ENCODE measurements at places on chromosomes 5 and 9.

GRCh38 chr5:177377851-177378776 lies 6.1 kb upstream of the SLC34A1 start:
- no peak for DNase-seq

DNA sequence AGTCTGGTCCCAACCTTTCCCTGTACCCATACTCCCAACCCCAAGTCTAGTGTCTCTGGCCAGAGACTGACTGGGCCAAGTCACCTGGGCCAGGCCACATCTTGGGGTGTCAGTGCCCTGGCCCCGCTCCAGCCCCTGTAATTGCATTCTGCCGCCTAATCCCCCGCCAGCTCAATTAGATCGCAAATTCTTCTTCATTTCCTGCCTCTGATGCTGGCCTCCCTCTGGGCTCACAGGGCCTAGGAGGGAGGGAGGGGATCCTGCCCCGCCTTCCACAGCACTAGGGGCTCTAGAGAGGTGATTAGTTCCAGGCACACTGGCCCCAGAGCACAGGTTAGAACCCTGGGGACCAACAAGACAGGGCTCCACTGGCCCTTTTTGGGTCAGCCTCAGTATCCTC lies 5.5 kb downstream of the CXXC5 start:
- no peak for DNase-seq

GRCh38 chr5:97094579-97095317 lies 47.7 kb downstream of the LIX1 start:
- peak; percentile 51 for DNase-seq

DNA sequence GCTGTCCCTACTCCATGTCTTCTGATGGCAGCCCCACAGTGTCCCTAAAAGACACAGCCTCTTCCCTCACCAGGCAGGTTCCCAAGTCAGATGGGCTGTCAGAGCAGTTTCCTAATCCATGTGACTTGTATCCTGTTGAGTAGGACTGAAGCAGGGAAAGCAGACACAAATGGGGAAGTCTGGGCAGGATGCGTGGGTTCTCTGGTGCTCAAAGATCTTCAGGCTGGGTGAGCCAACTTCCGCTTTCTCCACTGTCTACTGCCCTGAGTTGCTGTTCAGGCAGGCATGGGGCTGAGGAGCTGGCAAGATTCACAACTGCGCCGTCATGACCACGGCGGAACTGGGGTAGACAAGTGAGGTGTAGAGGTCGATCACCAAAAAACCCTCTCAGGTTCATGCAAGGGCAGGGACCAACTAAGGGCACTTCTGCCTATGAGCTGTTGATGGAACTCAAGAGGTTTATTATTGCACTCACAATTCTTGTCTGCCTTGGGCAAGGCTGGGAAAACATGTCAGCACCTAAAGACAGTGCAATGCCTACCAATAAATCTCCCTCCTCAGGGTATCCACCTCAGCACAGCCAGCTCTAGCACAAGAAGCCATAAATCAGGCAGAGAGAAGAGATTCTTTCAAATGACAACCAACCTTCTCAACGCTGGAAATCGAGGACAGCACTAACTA lies 83.4 kb downstream of the RAPGEF1 start:
- DNase-seq = peak; percentile 96

- DNase-seq = peak; percentile 82
These were observed 583 bp downstream of the DIAPH1 start for GRCh38 chr5:141618030-141618803.

DNA sequence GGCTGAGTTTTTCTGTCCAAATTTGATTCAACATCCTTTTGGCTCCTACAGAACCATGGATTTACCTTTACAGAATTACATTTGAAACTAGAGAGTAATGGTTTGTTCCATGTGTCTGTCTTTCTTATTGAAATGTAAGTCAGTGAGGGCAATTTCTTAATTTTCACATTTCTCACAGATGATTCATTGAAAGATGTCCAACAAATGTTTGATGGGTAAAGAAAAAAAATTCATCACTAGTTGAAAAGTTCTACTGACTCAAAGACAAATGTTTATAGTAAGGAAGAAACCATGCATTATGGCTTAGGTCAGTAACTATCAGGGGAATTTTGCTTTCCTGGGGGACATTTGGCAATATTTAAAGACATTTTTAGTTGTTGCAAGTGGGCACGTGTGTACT lies 131.6 kb upstream of the TRPM3 start:
- no peak for DNase-seq

DNA sequence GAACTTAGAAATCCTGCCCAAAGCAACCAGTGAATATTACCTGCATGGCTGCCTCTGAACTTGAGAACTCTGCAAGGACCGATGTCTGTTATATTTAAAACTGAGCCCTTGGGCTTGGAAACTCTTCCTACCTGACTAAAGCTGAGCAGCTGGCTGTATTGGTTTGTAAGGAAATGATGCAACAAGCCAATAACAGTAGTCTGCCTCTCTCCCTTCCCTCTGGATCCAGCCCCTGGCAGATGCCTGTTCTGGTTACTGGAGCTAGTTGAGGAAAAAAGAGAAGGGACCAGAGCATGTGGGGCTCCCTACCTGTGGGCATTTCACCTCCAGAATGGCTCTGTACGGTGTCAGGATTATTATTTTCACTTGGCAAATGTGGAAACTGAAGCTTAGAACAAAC lies 34.7 kb downstream of the SH3RF2 start:
- DNase-seq = no peak

DNA sequence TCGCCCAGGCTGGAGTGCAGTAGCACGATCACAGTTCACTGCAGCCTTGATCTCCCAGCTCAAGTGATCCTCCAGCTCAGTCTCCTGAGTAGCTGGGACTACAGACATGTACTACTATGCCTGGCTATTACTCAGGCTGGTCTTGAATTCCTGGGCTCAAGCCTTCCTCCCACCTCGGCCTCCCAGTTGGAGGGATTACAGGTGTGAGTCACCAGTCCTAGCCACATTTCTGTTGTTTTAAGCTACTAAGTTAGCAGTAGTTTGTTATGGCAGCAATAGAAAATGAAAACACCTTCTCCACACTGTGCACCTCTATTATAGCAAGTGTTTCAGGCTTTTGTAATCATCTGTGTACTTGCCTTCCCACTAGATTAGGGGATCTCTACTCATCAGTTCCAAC lies 588.9 kb upstream of the TLE4 start:
- DNase-seq = no peak

GRCh38 chr5:116645627-116646026 lies 71.0 kb upstream of the SEMA6A start:
- no peak for DNase-seq

GRCh38 chr9:88322906-88323566 lies 65.2 kb upstream of the SPIN1 start:
- no peak for DNase-seq

DNA sequence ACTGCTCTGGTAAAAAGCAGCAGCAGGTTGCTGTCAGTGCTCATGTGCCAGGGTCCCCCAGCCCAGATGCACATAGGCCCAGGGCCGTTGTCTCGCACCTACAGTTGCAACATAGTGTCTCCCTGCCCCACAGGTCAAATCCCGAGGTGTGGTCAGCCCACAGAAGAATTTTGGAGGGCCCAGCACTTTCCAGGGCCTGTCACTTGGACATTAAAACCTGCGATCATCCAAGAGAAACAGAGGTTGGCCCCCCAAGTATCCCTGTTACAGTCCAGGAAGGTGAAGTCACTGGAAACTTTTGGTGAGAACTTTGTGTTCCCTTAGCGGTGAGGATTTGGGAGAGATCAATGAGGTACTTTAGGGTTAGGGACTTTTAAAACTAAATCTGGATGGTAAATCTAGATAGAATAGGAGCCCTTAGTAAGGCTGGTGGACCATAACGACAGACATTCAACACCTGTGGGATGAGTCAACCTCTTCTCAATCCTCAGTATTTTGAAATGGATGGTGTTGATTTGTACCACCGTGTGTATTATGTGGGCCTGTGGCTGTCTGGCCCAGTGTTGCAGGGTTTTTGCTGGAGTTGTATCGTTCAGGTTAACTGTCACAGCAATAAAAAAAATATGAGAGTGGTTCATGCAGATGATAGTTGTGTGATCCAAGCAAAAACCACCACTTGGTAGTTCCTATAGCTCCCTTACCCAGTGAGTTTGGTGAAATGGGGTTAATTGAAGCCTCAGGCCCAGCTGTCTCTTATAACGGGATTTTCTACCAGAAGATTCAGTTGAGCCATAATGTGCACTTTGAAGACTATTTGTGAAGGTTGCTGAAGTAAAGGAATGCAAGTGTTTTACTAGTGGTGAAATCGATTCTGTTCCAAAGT lies 19.2 kb downstream of the OR2S2 start:
- no peak for DNase-seq

- DNase-seq = peak; percentile 75
These were observed 33.3 kb downstream of the KCTD16 start for GRCh38 chr5:144203750-144204596.

DNA sequence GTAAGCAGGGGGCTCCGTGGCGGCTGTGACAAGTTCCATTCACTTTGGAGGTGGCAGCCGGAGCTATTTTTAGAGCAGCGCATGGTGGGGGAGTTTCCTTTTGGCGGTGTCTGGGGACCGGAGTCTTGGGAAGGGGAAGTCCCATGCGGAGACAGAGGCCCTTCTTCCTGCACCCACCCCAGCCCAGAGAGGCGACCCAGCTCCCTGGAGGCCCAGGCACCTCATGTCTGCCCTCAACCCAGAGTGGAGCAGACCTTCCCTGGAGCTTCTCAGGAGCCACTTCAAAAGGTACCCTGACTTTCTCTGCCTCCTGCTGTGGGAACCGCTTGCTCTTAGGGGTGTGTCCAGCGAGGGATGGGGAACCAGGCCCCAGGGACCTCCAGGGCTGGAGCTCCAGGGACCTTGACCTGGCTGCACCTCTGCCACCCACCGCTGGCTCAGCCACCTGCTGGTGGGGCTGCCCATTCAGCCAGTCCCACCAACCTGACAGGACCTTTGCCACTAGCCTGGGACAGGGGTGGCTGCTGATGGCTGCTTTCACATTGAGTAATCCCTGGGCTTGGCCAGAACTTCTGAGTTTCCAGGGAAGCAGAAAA lies 34.1 kb downstream of the NEK6 start:
- no peak for DNase-seq

DNA sequence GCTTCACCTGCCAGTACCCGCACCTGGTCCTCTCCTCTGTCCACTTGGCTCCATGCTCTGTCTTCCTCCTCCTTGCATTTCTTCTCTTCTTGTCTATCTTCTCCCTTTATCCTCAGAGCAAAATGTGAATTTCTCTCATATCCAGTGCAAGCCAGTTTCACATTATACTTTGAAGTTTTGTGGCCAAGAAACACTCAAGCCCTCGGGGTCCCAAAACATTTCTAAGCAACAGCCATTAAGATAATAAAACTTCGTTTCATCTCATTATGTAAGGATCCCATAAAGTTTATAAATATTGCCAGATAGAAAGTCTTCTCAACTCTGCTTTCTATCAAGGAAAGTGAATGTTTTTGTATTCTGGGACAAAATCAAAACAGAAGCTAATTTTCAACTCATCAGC lies 178.8 kb downstream of the SNX18 start:
- DNase-seq = no peak
